Left renal cortex interstitium (tissue), 4 donors: ENCODE measurements at places on chromosomes 2 and 18.

- no peak for DNase-seq
Measured at GRCh38 chr18:8994603-8995002, 107.9 kb upstream of the NDUFV2 start.

- no peak for DNase-seq
Measured at GRCh38 chr2:191635333-191636234, 42.4 kb upstream of the NABP1 start.

DNA sequence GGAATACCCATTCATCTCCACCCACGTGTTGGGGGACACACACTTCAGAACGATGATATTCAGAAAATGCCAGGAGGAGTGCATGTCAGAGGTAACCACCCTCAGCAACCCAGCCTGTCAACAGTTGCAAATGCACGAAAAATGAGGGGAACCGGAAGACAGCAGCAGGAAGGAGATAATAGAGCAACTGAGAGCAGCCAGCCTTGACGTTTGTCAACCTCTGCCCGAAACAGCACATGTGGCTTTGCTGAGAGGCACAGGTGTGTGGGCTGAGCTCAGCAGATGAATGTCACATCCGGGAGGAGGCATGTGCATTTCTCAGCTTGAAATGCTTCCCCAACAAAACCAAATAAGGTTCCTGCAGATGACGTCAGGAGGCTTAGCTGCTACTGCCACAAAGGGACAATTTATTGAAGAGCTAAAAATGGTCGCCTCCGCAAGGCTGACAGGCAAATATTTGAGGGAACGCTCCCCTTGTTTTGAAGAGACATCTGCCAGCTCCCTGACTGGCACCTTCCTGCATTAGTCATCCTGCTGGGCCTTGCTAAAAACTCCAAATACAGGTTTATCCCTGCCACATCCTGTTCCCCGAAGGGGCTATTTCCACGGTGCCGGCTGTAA, 419.0 kb downstream of the NBAS start:
- DNase-seq, result no peak

GRCh38 chr2:174158003-174158402, 90.3 kb downstream of the OLA1 start:
- no peak for DNase-seq

GRCh38 chr2:27412419-27413152, 3.2 kb upstream of the PPM1G start:
- no peak for DNase-seq

- no peak for DNase-seq
Measured at GRCh38 chr2:162118166-162119031, 33.6 kb downstream of the GCG start.
